CD4-positive, alpha-beta T cell (primary cell): ENCODE measurements at places on chromosomes 5 and 9. TPM values are rescaled to one million over a fixed set of nuclear protein-coding genes. Genes with fewer than 3 reads are reported as not detected.

DNA sequence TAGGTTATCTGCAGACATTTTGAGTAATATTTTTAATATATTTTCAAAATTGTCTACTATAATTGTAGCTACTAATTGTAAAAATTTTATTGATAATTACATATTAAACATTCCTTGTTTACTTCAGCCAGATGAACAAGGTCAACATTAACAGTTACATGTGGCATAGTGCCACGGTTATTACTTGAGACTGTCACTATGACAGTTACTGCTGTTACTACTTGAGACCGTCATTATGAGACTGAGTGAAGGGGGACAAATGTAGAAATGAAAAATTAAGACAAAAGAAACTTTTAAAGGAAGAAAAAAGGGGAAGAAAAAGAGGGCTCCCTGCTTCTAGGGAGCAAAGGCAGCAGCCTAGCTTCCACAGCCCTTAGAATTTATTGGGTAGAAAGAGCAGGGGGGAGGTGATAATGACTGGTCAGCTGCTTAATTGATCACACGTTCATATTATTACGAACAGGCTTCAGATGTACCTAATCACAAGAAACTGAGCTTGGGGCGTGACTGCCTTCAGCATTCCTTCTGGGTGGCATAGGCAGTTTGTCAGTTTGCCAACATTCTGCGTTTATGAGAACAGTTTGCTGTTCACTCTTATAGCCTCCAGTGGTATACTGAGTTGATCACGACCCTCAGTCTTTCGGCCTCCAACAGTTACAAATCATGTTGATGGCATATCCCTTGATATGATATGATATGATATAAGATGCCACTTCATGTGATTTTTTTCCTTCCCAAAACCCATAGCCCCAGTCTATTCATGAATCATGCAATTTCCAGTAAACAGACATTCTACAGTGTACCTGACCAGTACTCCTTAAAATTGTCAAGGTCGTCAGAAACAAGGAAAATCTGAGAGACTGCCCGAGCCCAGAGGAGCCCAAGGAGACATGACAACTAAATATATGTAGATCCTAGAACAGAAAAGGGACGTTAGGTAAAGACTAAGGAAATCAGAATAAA is 13.1 kb downstream of the MARCHF6 start:
- DNase-seq = no peak

DNA sequence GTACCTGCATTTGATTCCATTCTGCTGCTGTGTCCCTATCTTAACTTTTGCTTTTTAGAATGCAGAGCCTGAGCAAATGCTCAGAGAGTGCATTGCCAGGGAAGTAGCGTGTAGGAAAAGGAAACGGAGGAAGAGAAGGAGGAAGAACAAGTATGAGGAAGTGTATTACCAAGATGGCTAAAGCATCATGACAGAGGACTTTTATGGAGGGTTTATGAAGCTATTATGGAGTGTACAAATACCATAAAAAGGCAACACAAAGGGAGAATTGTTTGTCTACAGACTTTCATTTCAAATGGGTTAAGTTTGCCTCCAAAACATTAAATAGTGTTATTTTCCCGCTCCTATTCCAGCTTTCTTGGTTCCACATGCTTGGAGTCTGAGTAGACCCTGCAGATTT is 1899.8 kb upstream of the NUDT12 start:
- no peak for DNase-seq

DNA sequence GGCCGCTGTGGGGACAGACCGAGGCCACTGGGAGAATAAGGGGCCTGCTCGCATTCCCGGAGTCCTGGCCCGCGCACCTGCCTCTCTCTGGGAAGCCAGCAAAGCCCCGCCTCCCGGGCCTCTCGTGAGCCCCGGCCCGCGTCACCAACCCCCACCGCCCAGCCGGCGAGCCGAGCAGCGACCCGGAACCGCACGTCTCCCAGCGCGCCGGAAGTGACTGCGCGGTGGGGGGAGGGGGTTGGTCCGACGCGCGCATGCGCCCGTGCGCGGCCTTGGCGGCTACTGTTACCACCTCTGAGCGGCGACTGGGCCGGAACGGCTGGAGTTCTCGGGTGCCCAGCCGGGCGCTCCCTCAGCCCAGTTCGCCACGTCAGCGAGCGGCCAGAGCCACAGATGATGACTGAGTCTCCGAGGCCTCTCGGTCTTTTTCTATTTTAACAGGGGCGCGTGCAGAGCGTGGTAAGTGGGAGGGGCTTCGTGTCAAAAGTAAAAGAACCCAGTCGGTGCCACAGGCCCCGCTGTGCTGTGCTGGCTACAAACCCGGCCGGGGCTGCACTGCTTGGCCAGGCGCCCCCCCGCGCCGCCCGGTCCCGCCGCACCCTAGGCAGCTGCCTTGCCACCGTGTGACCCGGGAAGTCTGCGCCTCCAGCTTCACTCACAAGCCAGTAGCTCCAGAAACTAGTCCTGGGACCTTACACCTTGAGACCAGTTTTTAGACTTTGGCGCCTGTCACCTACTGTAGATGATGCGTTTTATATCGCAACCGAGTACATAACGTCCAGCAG is at the start of gene GOLGA1:
Gene GOLGA1 (minus strand): TSS at position 190 of the 785 bp plus-strand sequence. CDS start 2,372 bp downstream, outside the sequence.
- DNase-seq = peak; percentile 90

DNA sequence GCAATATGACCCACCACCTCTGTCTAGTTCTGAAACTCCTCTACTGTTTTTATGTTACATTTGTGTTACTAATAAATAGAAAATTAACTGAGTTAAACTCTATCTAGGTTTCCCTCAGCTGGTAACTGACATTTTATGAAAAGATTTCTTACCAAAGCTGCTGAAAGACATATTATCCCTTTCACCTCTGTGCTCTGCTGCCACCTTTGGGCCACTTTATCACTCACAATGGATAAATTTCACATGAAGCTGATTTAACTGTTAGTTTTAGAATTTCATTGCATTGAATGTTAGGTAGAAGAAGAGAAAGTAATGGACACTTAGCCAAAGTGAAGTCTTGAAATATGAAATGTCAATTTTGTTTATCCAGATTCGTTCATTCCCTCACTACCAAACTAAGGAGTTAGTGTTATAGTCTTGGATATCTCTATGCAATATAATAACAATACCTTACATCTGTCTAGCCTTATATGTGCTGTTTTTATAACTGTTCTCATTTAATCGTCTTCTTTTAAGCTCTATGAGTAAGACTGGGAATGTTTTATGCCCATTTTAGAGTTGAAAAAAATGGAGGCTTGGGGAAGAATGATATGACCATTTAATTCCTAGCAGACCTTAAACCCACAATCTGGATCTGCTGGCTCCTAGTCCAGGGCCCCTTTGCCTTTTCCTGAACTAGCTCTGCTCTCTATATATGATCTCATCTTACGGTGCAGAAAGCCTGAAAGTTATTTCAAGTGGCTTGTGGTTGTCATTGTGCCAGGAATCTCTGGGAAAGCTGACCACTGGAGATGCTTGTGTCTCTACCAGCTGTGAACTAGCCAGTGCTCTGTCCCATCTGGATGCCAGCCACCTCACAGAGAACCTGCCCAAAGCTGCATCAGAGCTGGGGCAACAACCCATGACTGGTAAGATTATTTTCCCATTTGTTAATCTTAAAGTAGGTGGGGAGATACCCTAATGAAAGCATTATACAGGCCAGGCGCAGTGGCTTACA is 97.1 kb downstream of the GOLPH3 start:
- peak; percentile 19 for DNase-seq

- DNase-seq = no peak
Measured at GRCh38 chr5:159749146-159749545, 167.1 kb upstream of the ADRA1B start.

DNA sequence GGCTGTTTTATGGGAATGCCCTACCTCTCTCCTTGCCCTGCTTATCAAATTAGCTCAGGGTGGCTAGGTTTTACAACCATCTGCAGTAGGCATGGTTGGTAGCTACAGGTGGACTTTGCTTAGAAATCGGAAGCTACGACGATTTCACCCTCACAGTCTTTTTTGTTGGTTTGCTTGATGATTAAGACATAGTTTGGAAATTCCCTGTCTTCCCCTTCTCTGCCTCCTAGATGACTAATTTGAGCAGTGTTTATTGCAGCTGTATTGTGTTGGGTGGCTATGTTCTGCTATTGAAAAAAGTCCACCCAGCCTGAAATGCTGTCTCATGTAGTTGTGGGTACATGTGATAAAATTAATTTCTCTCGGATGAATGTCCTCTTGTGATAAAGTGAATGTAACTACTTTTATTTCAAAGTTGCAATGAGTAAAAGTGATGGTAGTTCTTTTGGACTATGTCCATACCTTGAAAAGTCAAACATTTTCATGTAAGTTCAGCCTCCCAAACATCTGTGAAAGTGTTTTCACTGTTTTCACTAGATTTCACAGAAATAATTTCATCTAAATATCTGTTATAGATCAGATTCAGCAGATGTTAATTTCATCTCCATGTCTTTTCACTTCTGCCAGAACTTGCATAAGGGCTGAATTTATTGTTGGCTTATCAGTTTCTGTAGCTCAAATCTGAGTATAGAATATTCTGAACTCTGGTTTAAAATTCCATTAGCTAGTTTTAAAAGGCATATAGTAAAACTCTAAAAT is 37.3 kb upstream of the FYB1 start:
- DNase-seq = no peak

DNA sequence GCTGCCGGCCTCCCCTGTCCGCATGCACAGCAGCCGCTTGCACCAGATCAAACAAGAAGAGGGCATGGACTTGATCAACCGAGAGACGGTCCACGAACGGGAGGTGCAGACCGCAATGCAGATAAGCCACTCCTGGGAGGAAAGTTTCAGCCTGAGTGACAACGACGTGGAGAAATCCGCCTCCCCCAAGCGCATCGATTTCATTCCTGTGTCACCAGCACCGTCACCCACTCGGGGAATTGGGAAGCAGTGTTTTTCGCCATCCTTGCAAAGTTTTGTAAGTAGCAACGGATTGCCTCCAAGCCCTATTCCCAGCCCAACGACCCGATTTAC is 75.3 kb downstream of the PIP5K1B start:
- no peak for DNase-seq

FREM1 gene
- not detected for total RNA-seq

RNF130 gene
- total RNA-seq = 19.1 TPM

SPTLC1 gene
- 40.9 TPM for total RNA-seq
